ENCODE measurements at places on chromosomes 7 and 10. TPM values are rescaled to one million over a fixed set of nuclear protein-coding genes. Genes with fewer than 3 reads are reported as not detected.

Gene TWIST1
- not detected for total RNA-seq

Gene GHRHR
- total RNA-seq: not detected

Gene DMBT1
- not detected for total RNA-seq

Gene STAG3
- total RNA-seq: 0.17 TPM

Gene TCAF2
- total RNA-seq: 14.0 TPM

Gene HABP2
- total RNA-seq: 0.19 TPM

Gene FEZF1
- not detected for total RNA-seq

Gene RET
- total RNA-seq: 1.0 TPM

Gene LRIT1
- not detected for total RNA-seq

Gene DIP2C
- 8.1 TPM for total RNA-seq

Gene ZNF25
- 6.1 TPM for total RNA-seq

Gene ELMO1
- 109 TPM for total RNA-seq

Gene COL26A1
- not detected for total RNA-seq

Gene TRIM56
- total RNA-seq: 19.6 TPM

Gene ZNF365
- total RNA-seq: not detected

Gene THSD7A
- 38.8 TPM for total RNA-seq

Gene TMEM140
- total RNA-seq: 76.1 TPM

Gene ACTA2
- total RNA-seq: 13.1 TPM

Gene MGAM2
- not detected for total RNA-seq

Gene DPP6
- total RNA-seq: not detected

Data from dermis blood vessel endothelial cell (primary cell).